ENCODE measurements at places on chromosomes 12 and 14.

DNA sequence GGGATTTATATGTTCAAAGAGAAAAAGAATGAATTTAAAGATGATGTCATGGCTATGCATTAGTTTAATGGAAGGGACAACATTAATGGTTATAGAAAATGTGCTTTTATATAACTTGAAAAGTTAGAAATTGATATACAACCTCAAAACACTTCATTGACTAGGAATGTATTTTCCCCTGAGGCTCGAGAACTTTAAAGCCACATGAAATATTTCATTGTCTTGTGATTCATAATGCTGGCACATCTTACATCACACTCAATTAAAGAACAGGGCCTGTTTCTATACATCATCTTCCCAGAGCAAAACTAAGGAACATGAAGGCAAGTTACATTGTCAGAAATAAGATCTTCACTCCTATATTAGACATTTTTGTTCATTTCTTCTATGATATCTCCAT is 35.2 kb upstream of the PAWR start:
- DNase-seq: no peak

GRCh38 chr14:45972416-45972815 is 679.2 kb downstream of the RPL10L start:
- no peak for DNase-seq

GRCh38 chr12:106753526-106753925 is 21.0 kb upstream of the RIC8B start:
- no peak for DNase-seq

GRCh38 chr14:69484444-69485314 is at the start of gene PLEKHD1:
Gene PLEKHD1, plus strand, starts transcription at chr14:69484728. Its CDS starts 238 bp downstream, at chr14:69484966.
- no peak for DNase-seq
